ENCODE measurements at places on chromosomes 5 and 9.
A peak's percentile ranks its signal among the peaks of the same experiment; 100 is the strongest.

DNA sequence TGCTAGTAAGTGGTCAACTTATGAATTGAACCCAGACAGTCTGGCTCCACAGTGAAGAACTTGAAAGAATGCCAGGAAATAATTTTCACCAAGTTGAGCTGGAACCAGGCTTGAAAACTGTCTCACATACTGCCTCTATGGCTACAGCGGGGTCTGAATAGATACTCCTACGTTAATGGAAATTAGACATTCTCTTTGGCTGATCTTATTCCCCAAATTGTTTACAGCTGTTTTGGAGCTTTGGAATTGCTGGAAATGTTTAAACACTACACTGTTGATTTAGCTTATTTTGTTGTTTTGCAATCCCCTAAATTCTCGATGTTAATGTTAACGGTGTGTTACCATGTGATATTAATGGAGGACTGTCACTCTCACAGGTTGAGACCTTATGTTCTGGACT lies 146.4 kb downstream of the FBXL7 start:
- no peak for DNase-seq

DNA sequence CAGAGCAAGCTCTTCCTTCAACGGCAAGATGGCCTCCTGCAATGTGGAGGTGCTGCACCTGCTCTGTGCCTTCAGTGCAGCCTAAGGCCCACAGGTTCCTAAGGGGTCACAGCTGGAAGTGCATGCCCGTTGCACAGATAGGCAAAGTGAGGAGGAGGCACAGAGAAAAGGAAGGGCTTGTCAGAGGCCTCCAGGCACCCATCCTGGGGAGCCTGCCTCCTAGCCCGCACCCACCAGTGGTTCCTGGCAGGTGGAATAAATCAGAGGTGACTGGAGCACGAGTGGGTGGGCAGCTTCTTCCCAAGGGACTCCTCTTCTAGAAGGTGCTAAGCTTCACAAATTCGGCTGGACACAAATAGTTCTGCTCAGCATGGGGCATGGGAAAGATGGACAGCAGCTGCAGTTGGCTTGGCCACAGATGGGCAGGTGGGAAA lies 52.8 kb upstream of the STXBP1 start:
- DNase-seq: no peak

DNA sequence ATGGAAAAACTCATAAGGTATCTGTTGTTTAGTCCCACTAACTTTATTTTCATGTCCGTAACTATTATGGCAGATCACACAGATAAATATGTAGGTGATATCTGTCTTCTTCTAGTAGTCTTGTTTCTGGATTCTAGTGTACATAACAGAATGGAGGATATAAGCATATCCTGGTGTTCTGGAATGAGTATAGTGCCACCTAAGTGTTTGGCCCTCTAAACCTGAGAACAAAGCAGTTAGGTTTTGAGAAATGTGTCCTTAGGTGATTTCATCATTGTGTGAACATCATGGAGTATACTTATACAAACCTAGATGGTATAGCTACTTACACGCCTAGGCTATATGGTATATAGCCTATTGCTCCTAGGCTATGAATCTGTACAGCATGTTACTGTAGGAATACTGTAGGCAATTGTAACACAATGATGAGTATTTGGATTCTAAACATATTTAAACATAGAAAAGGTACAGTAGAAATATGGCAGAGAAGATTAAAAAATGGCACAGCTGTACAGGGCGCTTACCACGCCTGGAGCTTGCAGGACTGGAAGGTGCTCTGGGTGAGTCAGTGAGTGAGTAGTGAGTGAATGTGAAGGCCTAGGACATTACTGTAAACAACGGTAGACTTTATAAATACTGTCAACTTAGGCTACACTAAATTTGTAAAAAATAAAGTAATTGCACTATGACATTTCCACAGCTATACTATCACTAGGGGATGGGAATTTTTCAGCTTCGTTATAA lies 150.3 kb upstream of the SLC24A2 start:
- no peak for DNase-seq

DNA sequence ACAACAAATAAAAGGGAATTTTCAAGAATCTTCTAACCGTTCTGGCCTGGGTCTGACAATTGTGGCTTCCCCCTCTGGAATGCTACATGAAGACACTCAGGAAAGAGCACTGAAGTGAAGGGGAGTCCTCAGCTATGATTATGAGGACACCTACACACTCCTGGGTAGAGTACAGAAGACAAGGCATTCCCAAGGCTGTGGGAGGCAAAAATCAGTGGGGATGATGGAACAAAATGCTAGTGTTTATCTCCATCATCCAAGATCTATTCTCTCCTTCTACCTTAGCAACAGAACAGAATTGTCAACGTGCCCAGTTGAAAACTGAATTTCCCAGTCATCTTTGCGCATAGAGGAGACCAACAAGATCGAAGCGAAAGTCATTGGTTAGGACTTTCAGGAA lies 130.1 kb upstream of the LARP1 start:
- no peak for DNase-seq

GRCh38 chr5:111153945-111154344 lies 61.8 kb downstream of the WDR36 start:
- DNase-seq: no peak

GRCh38 chr9:70603020-70603411 lies 188.6 kb upstream of the KLF9 start:
- no peak for DNase-seq

DNA sequence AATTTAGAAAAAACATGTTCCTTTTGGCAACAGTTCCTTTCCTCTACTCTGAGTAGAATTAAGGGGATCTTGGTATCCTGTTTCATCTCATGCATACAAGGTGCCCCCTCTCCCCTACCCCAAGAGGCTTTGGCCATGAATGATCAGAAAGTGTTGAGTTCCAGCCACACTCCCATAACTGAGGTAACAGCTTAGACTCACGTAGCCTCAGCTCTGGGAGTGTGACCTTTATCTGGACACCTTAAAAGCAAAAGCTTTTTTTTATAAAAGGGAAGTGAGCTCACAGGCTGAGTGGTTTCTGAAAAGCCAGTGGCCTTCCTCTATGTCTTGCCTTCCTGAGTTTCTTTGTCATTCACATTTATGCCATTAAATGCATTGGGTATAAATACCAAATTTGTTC lies 900 bp upstream of the HAVCR2 start:
- DNase-seq: no peak

- no peak for DNase-seq
Measured at GRCh38 chr5:5359618-5360017, 62.9 kb upstream of the ICE1 start.

DNA sequence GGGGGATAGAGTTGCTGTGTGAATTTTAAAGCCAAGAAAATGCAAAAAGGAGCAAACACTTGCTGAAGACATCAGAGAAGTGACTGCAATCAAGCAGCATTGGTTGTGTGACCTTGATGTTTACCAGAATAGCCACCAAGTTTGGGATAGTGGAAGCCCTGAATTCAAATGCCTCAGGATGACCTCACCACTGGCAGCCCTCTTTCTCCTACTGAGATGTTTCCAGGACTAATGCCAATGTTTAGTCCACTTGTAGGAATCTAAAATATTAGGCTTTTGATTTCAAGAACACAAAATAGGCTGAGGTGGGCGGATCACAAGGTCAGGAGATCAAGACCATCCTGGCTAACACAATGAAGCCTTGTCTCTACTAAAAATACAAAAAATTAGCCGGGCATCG lies 112.2 kb upstream of the NUDT12 start:
- DNase-seq: no peak

DNA sequence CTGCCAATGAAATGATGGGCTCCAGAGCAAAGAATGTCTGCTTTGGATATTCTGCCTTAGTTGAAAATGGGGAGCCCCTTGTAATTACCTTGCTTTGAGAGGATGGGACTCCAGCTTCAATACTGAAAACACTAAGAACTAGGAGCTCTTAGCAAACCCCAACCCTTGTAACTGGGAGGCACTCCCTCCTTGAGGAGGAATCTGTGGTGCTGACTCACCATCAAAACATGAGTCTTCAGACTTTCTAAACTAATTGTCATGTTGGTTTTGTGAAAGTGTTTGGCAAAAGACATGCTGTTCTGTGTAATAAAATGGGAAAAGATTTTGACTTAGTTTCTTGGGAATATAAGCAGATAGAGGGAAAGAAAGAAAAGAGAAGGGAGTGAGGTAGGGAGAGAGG lies 91.9 kb upstream of the PTPRD start:
- no peak for DNase-seq

DNA sequence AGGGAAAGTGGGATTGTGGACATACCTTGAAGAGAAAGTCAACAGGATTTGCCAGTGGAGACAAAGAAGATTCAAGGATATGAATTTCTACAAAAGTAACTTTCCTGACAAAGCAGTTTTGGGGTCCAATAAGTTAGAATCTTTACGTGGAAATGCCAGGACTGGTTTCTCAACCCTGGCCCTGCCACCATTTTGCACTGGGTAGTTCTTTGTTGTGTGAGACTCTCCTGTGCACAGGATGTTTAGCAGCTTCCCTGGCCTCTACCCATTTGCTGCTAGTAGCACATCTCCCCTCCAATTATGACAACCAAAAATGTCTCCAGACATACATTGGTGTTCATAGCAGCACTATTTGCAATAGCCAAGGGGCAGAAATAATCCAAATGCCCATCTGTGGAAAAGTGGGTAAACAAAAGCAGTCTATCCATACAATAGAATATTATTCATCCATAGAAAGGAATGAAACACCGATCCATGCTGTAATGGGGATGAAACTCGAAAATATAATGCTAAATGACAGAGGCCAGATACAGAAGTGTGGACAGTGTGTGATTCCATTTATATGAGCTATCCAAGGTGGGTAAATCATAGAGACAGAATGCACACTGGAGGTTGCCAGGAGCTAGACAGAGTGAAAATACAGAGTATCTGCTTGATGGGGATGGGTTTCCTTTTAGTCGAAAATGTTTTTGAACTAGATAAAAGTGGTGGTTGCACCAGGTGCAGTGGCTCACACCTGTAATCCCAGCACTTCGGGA lies 91.4 kb downstream of the NSUN2 start:
- no peak for DNase-seq

- no peak for DNase-seq
Measured at GRCh38 chr5:117249086-117249815, 674.6 kb upstream of the SEMA6A start.

DNA sequence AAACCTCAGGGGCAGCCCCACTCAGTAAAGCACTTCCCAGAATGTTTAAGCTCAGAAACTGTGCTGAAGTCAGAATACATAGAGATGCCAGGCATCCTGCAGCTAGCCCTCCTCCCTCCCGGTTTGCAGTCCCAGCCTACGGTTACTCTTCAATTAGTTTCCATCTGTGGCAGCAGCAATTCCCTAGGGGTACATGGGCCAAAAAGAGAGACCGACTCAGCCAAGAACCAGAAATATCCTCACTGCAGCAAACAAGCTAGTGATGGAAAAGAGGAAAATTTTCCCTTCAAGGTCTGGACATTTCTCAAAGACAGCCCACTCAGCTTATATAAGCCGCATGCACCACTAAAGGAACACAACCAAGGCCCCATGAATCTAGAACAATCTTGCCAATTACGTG lies 89.1 kb upstream of the PPP2R2B start:
- DNase-seq: no peak

GRCh38 chr5:14490309-14490711 lies 91.3 kb upstream of the OTULINL start:
- DNase-seq: no peak

GRCh38 chr9:34371886-34372466 lies 4.7 kb downstream of the MYORG start:
- no peak for DNase-seq

- no peak for DNase-seq
Measured at GRCh38 chr9:106862110-106862820, 701 bp upstream of the ZNF462 start.

DNA sequence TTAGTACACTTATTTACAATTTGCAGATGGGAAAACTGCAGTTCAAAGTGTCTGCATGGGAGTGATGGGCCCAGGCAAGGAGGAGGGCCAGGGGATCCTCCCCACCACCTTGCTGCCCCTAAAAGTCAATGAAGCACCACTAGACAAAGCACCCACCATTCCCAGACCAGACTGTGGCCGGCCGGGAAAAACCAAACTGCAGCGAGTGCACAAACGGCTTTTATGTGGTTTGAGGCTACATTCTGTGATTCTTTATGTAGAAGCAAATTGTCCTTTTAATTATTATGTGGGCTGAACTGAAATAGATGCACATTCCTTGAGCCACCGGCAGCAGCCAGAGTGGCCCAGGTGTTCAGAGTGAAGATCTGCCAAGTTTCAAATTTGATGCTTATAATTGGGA lies 585.3 kb upstream of the KLF4 start:
- no peak for DNase-seq

GRCh38 chr5:140372971-140373487 lies 13.0 kb downstream of the SLC4A9 start:
- DNase-seq: peak; percentile 77

- no peak for DNase-seq
Measured at GRCh38 chr5:172680921-172681320, 39.9 kb downstream of the NEURL1B start.

DNA sequence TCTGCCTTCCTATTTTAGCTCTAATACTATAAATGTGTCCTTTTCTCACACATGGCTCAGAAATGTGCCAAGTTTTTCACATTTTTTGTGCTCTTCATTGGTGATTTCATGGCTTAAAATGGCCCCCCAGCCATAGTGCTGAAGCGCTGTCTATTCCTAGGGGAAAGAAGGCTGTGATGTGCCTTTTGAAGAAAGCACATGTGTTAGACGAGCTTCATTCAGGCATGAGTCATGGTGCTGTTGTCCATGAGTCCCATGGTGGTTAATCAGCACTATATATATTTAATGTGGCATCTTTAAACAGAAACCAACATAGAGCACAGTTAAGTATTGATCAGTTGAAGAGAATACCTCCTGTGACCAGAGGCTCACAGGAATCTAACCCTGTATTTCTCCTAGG lies 55.8 kb downstream of the PDE8B start:
- no peak for DNase-seq

- DNase-seq: no peak
Measured at GRCh38 chr5:56369361-56369811, 136.3 kb upstream of the ANKRD55 start.

DNA sequence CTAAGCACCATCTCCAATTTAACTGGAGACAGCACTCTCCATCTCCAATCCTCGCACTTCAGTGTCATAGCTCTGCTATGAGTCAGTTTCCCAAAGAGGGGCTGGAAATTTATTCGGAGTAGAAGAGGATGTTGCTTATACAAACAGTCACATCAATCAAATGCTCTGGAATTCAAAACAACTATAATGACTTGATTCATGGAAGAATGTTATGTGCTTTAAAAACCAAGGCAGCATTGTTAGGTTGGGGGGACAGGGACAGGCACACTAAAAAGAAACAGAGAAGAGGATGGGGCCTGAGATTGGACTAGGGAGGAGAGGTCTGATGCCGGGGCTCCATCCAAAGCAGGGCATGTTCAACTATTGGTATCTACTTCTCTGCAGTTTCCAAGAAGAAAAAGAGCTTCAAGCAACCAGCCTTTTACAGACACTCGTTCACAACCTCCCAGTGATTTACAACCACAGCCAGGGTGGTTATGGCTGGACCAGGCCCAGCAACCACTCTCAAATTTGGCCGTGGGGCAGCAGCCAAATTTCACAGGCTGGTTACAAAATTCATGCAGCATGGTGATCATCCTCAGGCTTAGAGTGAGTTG lies 117.5 kb upstream of the ZNF366 start:
- DNase-seq: peak; percentile 80

All from dermis microvascular lymphatic vessel endothelial cell (primary cell).